Pancreas (tissue), 10 donors: ENCODE measurements at places on chromosomes 7 and 10. TPM values are rescaled to one million over a fixed set of nuclear protein-coding genes. Genes with fewer than 3 reads are reported as not detected.
A peak's percentile ranks its signal among the peaks of the same experiment; 100 is the strongest.

The ASAH2 gene
- 0.93 TPM for total RNA-seq

GRCh38 chr10:111082102-111082975 lies 5.5 kb downstream of the ADRA2A start:
- H3K36me3 ChIP-seq = no peaks in the 10 kb centered on the region
- H3K4me3 ChIP-seq = no peak overlapping the region
- H3K27me3 ChIP-seq = no peaks in the 10 kb centered on the region
- no peak for DNase-seq

DNA sequence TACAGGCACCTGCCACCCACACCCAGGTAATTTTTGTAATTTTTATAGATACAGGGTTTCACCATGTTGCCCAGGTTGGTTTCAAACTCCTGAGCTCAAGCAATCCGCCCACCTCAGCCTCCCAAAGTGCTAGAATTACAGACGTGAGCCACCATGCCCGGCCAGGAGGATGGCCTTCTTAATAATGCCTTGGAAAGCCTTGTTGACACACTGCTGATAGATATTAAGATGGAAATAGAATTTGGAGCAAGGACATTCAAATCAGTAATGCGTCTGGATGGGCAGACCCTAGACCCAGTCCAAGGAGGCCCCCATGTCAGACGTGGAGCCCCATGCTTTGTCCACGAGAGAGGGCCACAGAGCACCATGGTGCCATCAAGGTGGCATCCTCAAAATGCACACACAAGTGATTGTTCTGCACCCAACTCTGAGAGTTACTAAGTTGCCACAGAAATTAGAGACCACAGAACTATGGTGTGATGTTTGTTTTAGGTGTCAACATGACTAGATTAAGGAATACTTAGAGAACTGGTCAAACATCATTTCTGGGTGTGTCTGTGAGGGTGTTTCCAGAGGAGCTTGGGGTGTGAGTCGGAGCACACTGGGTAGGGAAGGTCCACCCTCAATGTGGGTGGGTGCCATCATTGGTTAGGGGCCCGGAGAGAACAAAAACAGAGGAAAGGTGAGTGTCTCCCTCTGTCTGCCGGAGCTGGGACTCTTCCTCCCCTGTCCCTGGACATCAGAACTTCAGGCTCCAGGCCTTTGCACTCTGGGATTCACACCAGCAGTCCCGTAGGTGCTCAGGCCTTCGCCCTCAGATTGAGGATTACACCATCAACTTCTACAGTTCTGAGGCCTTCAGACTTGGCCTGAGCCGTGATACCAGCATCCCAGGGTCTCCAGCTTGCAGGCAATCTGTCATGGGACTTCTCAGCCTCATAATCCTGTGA lies 34.5 kb downstream of the EBF3 start:
- H3K36me3 ChIP-seq = no peaks in the 10 kb centered on the region
- DNase-seq = no peak
- no peak overlapping the region for H3K4me3 ChIP-seq
- no peak overlapping the region for H3K27ac ChIP-seq
- H3K4me1 ChIP-seq = no peaks in the 10 kb centered on the region
- no peaks in the 10 kb centered on the region for H3K27me3 ChIP-seq

The SORCS1 gene
- total RNA-seq = 0.85 TPM

The CLRN3 gene
- 0.84 TPM for total RNA-seq

The KLF14 gene
- 0.15 TPM for total RNA-seq

- H3K27ac ChIP-seq = no peak overlapping the region
- DNase-seq = peak; percentile 96
- no peaks in the 10 kb centered on the region for H3K27me3 ChIP-seq
- no peaks in the 10 kb centered on the region for H3K4me1 ChIP-seq
Measured at GRCh38 chr10:75099952-75100763, 11.3 kb upstream of the SAMD8 start.
